ENCODE measurements at places on chromosomes 12 and 14.

DNA sequence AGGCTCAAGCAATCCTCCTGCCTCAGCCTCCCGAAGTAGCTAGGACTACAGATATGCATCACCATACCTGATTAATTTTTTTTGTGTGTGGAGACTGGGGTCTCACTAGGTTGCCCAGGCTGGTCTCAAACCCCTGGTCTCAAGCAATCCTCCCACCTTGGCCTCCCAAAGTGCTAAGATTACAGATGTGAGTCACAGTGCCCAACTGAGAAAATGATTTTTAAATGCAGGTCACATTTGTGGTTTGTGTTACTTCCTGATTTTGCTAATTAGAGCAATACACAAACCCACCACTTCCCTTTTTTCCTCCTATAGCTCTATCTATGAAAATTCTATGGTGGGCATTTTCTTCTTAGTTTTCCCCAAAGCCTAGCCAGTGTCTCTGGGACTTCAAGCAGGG is 45.5 kb upstream of the TMEM263 start:
- DNase-seq, result peak; percentile 21

DNA sequence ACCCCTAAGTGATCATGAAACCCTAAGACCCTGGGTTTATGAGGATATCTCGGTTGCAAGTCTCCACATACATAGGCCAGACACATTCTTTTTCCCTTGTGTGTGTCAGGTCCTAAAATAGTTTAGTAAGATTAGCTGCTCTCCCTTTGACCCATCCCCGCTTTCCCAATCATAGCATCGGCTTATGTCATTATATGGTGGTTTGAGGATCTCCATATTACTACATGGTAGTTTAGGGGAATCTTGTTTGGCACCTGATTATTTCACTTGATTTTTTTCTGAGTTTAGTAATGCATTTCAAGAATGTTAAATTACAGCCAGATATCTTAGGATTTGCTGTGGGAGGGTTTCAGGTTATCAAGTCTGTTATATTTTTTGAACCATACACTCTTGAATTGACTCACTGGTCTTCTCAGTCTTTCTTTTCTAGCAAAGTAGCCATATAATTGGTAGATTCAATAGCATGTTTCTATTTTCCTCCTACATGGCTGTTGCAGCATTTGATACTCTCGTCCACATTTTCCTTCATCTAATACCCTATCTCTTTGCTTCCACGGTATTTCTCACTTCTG is 68.3 kb upstream of the TRHDE start:
- no peak for DNase-seq

GRCh38 chr12:52372216-52373154 is 5.2 kb upstream of the KRT85 start:
- DNase-seq, result peak; percentile 76

DNA sequence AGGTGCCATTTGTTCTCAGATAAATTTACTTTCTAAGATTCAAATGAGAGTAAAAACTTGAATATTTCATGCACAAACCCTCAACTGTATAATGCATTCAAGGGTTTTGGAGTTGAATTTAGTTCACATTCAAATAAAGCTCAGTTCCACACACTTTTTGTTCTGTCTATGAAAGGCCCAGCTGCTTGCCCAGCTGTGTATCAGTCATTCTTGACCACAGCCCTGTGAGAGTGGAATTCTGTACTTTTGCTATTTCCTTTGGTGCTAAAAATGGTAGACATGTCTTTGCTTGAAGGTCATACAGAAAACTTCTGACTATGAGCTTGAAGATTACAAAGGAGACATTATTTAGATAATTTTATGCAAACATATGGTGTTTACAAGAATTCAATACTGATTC is 110.4 kb downstream of the KCNC2 start:
- DNase-seq, result no peak

DNA sequence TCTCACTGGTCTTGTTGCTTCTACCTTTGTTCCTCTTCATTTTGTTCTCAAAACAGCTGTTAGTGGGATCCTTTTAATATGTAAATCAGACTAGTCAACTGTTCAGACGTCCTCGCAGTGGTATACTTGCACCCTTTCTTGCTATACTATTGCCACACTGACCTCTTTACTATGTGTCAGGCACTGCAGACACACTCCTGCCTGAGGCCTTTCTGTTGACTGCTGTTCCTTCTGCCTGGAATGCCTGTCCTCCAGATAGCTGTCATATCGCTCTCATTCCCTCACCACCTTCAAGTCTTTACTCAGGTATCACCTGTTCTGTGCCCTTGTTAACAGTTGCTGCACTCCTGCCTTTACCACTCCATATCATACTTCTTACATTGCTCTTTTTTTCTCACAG is 90.0 kb upstream of the TMEM263 start:
- DNase-seq, result no peak
